ENCODE measurements at places on chromosomes 7 and 10.

DNA sequence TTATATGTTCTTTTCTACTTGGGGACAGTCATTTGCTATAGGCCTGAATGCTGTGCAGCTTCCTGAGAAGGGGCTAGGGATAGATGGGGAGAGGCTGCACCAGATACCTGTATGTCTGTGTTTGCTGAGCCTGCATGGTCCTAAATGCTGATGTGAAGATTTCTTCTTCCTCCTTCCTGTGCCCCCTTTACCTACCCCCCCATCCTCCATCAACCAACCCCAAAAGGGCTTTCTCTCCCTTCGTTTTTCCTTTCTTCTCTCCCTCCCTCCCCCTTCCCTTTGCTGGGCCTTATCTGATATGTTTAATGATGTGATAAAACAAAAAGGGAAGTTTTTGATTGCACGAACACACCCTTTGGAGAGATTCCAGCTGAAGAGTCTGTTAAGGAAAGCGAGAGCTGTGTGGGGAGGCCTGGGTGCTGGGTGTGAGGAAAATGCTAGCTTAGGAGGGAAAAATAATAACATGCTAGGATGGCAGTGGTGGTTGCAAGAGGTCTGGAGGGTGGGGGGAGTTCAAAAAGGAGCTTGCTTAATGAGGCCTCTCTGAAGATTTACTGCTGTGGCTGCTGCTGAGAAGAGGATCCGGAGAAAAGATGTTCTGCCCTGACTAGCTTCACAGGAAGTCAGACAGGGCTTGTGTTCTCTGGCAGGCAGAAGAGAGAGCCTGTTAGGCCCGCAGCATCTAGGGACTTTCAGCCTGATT lies 101.8 kb downstream of the SAMD9 start:
- DNase-seq = no peak

DNA sequence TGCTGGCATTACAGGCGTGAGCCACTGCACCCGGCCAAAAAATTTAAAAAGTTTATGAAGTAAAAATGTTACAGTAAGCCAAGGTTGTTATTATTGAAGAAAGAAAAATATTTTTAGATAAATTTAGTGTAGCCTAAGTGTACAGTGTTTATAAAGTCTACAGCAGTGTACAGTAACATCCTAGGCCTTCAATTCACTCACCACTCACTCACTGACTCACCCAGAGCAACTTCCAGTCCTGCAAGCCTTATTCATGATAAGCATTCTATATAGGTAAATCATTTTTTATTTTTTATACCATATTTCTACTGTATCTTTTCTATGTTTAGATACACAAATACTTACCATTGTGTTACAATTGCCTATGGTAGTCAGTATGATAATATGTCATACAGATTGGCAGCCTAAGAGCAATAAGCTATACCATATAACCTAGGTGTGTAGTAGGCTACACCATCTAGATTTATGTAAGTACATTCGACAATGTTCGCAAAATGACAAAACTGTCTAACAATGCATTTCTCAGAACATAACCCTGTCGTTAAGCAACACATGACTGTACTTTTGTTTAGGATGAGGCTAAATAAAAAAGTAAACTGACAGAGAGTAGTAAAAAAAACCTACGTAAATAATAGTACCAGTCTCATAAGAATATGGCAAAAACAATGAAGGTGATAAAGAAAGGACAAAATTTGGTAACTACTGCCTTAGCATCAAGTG lies 77.8 kb upstream of the FAM133B start:
- DNase-seq = no peak

- DNase-seq = no peak
Measured at GRCh38 chr10:129756912-129757901, 206.9 kb downstream of the EBF3 start.

GRCh38 chr10:100330079-100330478 lies at the start of gene PKD2L1:
Gene PKD2L1 (minus strand): TSS chr10:100330228. CDS start chr10:100330103, 125 bp downstream.
- no peak for DNase-seq

DNA sequence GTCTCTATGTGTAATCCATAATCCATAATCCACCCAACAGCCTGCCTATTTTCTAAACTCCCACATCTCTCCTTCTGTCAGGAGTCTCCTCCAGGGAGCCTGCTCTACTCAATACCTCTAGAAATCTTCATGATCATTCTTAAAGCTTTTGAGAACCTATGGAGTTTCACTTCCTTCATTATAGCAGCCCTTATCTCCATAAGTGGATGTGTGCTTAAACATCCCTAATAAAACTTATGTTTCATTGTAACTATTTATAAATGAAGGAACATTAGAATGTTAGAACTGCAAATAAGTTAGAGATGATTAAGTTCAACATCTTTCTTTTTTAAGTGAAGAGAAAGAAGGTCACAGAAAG lies 8.5 kb downstream of the CPED1 start:
- no peak for DNase-seq

DNA sequence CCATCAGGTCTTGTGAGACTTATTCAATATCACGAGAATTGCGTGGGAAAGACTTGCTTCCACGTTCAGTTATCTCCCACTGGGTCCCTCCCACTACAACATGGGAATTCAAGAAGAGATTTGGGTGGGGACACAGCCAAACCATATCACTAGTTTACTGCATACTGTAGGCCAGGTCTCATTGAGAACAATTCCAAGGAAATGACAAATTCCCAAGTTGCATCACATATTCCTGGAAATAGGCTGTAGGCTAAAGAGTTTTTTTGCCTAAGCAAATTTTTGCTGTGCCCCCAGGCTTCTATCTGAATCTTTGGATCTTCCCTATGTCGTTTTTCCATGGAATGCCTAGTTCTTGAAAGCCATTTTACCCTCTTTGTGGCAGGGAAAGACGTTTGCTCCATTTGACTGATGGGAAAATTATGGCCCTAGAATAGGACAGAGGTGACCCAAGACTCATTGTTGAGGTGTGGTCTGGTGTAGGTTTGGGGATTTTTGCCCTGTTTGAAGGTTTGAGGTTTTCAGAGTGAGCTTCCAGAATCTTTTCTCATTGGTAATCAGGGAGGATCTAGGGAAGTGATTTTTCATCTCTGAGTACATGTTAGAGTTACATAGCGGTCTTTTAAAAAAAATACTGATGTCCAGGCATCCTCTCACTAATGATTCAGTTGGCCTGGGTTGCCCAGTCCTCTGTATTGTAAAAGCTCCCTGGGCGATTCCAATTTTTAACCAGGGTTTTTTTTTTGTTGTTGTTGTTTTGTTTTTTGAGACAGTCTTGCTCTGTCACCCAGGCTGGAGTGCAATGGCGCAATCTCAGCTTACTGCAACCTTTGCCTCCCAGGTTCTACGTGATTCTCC lies 44.4 kb downstream of the TACR2 start:
- DNase-seq = no peak

DNA sequence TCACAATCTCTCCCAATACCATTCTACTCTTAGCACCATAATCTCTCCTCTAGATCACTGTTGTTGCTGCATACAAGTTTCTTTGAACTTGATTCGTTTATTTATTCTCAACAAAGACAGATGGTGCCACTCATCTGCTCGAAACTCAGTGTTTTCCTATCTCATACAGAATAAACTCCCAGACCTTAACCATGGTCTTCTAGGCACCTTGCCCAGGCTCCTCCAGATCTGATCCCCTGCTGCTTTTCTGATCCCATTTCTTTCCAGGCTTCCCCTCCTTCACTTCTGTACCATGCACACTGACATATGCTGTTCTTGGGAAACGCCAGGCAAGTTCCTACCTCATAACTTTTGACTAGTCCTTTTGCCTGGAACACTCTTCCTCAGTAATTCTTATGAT lies 645.7 kb downstream of the DNAJB9 start:
- no peak for DNase-seq

DNA sequence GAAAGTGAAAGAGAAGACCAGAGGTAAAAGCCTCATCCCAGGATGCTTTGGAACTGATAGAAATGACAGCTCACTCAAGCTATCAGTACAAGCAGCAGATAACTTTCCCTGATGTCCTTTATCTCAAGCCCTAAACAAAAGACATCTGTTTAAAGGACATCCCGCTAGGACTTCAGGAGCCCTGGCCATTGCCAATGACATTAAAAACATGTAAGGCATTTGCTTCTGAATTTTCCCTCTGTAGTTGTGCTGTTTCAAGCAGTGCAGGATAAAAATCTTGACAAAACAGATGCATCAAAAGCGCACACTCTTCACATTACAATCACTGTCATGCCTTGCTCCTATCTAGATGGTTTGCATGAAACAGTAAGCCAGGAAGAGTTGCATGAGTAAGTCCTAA lies 159.8 kb downstream of the AOAH start:
- DNase-seq = no peak

GRCh38 chr7:55189878-55190436 lies 171.1 kb downstream of the EGFR start:
- no peak for DNase-seq

DNA sequence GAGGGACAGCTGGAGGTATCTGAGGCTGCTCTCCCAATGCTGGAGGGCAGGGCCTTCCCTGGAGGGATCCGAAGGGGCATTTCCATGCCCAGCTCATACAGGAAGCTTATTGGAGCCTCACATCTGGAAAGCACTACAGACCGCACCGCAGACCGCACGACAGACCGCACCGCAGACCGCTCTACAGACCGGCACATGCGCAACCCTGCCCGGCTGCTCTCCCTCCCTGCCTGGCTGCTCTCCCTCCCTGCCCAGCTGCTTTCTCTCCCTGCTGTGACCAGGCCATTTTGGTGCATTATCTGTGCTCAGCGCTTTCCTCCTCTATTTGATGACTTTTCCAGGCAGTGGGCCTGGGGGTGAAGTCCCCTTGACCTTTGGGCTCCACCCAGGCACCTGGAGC lies 39.6 kb upstream of the EN2 start:
- no peak for DNase-seq

DNA sequence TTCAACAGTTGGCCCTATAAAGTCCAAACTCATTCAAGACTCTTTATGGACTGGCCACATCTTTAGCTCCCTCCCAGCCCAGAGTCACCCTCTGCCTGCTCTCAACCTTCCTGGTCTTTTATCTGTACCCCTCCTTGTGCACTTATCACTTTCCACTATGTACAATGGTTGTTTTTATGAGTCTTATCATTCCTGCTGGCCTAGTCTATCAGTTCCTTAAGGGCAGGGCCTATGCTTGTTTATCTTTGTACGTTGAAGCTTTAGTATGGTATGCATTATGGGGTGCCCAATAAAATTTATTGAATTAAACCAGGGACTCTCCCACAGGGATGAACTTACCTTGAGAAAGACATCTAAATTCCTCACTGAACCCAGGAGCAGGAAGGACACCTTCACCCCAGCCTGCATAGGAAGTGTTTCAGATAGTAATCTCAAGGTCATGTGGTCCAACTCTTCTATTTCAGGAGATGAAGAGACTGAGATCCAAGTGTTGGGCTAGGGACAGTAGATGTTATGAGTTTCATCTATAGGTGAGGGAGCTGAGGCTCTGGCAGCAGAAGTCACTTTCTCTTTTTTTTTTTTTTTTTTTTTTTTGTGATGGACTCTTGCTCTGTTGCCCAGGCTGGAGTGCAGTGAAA lies 13.3 kb upstream of the PDCD4 start:
- no peak for DNase-seq

DNA sequence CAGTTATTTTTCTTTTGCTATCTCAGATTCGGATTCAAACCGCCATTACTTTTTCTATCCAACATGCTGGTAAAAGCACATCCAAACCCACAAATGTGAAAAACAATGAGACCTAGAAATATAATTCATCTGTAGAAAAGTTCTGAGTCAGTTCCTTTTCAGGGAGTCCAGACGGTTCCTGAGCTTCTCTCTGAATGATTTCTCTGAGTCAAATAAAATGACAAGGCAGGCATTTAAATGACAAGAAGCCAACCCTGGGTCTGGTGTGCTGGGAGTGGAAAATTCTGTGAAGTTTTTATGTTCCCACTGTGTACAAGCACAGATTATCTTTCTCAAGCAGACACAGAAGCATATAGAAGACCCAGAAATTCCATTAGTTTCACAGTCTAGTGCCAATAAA lies 96.3 kb upstream of the ANKRD1 start:
- no peak for DNase-seq

GRCh38 chr7:144830811-144831210 lies 5.0 kb downstream of the TPK1 start:
- DNase-seq = no peak

All from PC-9 (cell line).